Right renal pelvis (tissue), 4 donors: ENCODE measurements at places on chromosomes 12 and 14.

DNA sequence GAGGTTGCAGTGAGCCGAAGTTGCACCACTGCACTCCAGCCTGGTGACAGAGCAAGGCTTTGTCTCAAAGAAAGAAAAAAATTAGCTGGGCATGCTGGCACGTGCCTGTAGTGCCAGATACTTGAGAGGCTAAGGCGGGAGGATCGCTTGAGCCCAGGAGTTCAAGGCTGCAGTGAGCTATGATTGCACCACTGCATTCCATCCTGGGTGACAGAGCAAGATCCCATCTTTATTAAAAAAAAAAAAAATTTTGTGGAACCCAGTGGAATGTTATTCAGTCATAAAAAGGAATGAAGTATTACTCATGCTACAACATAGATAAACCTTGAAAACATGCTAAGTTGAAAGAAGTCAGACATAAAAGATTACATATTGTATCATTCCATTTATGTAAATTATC, 8.3 kb upstream of the ERBB3 start:
- no peak for DNase-seq

DNA sequence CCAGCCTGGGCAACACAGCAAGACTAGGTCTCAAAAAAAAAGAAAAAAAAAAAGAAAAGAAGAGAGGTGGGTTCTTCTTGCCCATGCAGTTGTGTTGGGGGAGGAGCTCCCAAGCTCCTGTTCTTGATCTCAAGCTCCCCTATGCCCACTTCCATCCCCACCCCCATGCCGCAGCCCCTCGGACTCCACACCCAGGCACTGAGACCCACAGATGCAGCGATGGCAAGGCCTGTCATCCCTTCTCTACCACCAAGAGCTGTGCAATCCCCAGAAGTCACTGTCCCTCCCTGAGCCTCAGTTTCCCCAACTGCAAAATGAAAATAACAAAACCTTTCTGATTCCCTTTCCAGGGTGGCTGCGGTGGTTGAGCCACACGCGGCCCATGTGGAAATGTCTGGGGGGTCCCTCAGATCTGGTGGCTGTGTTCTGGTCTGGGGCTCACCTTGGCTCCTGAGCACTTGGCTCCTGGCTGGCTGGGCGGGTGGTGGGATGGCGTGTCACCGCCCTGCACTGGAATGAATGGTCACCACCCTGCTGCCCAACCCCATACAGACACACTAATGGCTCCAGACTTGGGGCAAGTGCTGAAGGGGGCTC, 22.6 kb upstream of the KIF26A start:
- DNase-seq: no peak

GRCh38 chr12:92529944-92530343, 172.8 kb upstream of the PLEKHG7 start:
- no peak for DNase-seq

DNA sequence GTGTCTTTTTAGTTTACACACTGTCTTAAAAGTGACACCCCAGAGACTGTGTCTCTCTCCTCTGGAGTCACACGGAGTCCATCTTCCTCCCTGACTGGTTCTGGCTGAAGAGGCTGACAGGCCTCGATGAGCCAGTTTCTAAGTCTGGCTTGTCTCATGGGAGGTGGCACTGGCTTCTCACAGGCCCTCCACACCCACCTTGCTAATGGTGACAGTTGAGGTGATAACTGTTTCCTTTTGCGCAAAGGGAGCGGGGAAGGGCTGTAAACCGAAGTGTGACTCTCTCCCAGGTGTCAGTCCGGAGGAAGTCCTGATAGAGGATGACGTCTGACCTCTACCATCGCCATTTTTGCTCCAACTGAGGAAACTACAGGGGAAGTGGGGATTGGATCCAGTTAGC, 30.2 kb downstream of the KCTD10 start:
- DNase-seq: no peak

DNA sequence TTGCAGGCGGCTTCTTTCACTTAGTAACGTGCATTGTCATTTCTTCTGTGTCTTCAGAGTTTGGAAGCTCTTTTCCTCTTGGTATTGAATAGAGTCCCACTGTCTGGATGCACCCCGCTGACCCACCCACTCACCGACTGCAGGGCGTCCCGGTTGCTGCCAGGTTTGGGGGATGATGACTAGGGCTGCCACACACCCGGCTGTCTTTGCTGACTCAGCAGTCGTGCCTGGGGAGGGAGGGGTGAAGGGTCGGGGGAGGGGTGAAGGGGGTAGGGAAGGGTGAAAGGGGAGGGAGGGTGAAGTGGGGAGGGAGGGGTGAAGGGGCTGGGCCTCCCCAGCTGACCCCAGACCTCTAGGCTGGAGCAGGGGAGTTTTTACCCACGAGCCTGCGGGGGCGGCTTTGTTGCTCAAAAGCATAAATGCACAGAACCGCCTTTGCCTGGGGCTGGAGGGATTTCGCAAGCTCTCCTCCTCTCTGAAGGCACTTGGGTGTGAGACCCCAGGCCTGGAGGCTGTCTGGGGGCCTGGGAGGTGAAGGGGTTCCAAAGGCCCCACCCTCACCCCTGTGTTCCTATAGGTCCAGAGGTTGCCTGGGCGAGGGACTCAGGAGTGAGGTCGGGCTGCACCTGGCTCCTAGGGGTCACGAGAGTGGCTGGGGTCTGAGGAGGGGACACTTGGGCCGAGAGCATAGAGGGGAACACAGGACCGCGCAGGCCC, 31.3 kb upstream of the ULK1 start:
- DNase-seq: no peak

DNA sequence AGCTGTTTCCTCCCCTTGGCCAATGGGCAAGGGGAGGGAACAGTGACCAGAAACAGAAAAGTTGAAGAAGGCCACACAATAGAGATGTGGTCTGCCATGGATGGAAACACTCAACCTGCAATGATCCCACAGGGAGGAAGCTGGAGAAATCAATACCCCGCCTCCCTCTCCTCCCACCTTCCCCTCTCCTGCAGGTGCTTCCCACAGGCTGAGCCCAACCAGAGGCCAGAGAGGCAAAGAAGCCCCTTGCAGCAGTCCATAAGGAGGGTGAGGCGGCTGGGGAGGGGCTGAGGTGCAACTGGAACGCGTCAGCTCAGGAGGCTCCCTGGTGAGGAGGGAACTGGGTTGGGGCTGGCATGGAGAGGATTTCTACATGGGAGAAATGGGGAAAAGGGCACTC, 84.0 kb downstream of the RNF34 start:
- no peak for DNase-seq

GRCh38 chr14:22973217-22974032, 8.9 kb downstream of the AJUBA start:
- no peak for DNase-seq

GRCh38 chr12:64051057-64051456, 171.0 kb downstream of the KICS2 start:
- no peak for DNase-seq

- DNase-seq: no peak
Observed at GRCh38 chr12:95625012-95625411, 73.7 kb upstream of the USP44 start.

DNA sequence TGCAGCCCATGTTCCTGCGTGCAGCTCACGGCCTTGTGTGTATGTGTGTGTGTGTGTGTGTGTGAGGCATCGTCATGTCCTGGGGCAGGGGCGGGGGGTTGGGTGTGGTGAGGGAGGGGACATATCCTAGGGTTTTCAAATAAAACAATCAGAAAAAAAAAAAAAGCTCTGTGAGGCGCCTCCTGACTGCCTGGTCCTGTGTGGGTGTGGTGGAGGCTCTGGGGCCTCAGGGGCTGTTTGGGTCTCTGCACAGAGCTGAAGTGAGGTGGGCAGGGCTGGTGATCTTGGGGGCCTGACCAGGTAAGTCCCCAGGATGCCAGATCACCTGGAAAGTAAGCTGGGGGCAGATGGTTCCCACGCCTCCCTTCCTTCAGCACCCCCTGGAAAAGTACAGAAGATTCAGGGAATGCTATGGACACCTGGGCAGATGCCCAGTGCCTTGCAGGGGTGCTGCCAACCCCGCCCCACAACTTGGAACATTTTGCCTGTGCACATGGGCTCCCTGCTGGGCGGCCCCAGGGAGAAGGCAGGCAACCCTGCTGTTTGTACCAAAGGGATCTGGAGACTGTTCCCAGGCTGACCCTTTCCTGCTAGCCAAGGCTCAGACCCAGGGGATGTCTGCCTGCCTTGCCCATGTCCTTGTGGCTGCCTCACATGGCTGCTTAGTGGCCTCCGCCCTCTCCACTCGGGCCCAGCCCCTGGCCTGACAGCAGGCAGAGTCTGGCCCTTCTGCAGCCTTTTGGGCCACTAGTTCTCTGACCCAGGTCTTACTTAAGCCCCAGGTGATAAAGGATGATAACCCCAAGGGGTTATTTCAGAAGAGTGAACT, 28.8 kb downstream of the CLSTN3 start:
- no peak for DNase-seq

- no peak for DNase-seq
Observed at GRCh38 chr14:39145266-39145966, 24.7 kb downstream of the TRAPPC6B start.

DNA sequence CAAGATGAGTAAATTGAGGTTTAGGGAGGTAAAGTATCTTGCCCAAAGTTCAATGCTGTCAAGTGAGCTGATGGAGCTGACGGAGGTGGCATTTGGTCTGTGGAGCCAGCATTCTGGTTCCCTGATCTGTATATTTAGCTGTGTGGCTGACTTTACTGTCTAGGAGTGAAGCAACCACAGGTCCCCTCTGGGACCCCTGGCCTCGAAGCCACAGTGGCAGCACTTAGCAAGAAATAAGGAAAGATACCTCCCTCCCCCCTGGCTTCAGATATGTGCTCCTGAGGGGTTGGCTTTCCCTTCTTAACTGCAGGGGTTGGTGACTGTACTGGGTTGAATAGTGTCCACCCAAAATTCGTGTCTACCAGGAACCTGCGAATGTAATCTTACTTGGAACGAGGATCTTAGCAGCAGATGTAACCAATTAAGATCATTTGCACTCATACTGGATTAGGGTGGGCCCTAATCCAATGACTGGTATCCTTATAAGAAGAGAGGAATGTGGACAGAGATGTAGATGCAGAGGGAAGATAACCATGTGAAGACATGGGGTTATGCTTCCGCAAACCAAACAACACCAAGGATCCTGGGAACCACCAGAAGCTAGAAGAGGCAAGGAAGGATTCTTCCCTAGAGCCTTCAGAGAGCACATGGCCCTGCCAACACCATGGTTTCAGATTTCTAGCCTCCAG, 2.0 kb upstream of the ACVR1B start:
- DNase-seq: no peak

DNA sequence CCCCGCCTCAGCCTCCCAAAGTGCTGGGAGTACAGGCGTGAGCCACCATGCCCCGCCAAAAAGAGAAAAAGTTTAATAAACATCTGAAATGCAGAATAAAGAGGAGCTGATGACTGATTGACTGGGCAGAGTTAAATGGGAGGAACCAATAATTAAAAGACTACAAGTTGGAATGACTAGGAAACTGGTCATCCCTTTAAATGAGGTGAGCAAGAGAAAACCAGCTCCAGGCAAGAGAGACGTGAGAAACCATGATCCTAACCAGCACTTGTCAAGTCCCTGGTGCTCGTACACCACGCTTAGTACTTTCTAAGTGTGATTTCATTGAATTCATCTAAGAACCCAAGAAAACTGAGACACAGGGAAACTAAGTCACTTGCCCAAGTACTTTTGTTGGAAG, 47.9 kb downstream of the MAP1LC3B2 start:
- DNase-seq: no peak

GRCh38 chr12:79634957-79635471, 55.8 kb downstream of the PAWR start:
- DNase-seq: no peak
